ENCODE measurements at places on chromosomes 2 and 18.

DNA sequence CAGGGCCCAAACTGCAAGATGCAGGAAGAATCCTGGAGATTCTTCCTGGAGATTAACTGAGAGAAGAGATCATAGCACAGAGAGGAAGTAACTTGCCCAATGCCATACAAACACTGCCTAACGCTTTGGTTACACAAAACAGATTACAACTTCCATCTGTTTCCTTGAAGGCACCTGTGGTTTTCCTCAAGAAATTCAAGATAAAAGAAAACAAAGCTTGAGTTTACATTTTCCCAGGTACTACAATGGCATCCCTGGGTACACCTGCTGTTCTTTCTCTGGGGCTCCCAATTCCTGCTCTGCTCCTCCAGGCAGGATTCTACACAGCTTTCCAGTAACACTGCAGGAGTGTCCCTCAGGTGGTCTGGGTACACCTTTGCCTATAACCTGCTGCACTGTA lies 781.9 kb upstream of the ID2 start:
- no peak for DNase-seq

GRCh38 chr2:207681431-207681830 lies 30.0 kb upstream of the CCNYL1 start:
- DNase-seq = no peak

- DNase-seq = no peak
Observed at GRCh38 chr2:217806482-217806765, 196.4 kb downstream of the TNS1 start.

GRCh38 chr2:240139666-240140393 lies 628 bp downstream of the OTOS start:
- DNase-seq = no peak

DNA sequence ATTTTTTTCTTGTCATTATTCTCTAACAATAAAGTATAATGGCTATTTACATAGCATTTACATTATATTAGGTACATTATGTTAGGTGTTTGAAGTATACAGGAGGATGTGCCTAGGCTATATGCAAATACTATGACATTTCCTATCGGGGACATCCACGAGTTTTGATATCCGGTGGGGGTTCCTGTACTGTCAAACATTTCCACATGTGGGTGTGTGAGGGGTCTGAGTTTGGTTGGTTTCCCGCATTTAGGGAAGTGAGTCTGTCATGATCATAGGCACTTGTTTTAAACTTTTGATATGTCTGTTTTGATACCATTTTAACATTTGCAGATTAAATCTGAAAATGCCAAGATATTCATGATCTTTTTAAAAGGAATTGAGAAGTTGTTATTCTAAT lies 76.0 kb downstream of the CEP192 start:
- DNase-seq = no peak

- DNase-seq = no peak
Observed at GRCh38 chr2:221422516-221423209, 149.4 kb downstream of the EPHA4 start.

GRCh38 chr2:73997813-73998212 lies 13.1 kb downstream of the TET3 start:
- no peak for DNase-seq

- no peak for DNase-seq
Observed at GRCh38 chr2:24237313-24237712, 62.5 kb downstream of the FAM228A start.

- peak; percentile 79 for DNase-seq
Observed at GRCh38 chr2:105487142-105488069, 88.6 kb upstream of the FHL2 start.

DNA sequence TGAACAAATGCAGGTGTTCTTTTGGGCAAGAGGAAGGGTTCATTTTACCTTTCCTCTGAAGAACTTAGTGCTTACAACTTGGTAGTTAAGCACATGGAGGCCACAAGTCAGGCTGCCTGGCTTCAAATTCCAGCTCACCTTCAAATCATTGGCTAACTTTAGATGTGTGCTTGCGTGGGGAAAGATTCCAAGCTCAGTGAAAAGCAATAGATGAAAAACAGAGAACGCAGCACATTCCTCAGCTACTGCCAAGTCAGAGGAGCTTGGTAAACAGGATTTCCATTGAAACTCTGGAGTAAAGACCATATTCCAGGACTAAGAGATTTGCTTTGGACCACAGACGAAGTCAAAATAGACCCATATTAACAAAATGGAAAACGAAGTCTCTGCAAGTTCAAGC lies 96.3 kb upstream of the ASB18 start:
- no peak for DNase-seq

DNA sequence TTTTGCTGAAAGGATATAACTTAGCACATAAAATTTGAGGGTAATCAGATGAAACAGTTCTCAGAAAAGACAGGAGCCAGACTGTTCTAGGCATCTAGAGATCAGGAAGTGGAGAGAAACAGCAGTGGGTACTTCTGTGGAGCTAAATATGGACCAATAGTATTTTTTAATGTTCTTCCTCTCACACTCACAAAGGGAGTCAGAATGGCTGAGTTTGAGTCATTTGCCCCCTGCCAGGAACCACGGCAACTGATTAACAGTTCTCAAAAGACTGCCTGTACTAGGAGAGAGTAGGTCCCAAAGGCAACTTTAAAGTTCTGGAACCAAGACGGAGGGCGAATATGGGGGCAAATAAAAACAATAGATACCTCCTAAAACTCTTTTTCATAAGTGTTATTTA lies 107.5 kb downstream of the GULP1 start:
- DNase-seq = peak; percentile 44

GRCh38 chr2:233093721-233094120 lies 33.6 kb downstream of the INPP5D start:
- no peak for DNase-seq

- DNase-seq = no peak
Observed at GRCh38 chr2:111022633-111023032, 98.1 kb upstream of the BCL2L11 start.

DNA sequence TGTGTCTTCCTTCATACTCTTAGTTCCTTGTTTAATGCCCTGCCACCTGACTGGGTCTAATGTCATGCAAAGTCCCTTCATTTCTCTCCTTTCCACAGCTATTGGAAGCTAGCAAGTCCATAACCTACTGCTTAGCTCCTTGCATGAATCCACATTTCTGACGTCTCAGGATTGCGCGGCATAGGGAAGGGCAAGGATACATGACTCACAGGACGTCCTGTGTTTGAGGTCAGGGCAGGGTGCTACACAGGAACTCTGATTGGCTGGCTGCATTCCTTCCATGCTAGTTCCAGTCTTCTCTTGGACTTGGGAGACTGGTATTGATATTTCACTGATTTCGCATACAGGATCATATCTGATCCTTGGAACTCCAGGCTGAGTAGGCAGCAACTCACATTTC lies 137.9 kb downstream of the CDH2 start:
- DNase-seq = peak; percentile 27

DNA sequence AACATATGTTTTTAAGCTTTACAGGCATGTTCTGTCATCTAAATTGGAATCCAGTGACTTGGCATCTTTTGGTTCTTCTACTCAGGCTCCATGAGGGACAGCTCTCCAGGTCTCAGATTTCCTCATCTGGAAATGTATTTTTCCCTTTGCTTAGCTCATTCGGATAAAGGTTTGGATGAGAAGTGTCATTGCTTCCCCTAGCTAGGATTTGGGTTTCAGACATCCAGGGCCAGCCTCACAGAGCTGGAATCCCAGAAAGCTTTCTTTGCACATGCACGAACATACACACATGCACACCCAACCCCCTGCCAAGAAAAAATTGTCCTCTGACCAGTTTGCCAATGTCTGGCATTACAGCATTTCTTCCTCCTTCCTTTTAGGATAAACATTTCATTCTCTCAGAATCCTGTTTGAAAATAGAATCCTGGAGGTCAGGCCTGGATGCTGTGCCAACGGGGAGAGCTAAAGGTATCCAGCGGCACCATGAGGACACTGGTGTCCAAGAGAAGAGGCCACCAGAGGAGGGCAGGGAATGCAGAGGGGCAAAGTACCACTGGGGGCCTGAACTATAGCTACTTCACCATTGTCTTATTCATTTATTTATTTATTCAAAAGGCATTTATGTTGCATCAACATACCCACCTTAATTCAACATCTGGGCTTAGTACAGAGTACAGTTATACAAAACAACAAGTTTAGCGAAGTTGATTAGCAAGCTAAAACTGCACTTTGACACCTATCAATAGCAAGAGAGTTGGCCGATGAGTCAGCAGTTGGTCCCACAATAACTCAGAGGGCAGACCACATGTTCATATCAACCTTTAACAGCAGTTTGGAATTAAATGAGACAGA lies 97.9 kb upstream of the ATL2 start:
- no peak for DNase-seq

DNA sequence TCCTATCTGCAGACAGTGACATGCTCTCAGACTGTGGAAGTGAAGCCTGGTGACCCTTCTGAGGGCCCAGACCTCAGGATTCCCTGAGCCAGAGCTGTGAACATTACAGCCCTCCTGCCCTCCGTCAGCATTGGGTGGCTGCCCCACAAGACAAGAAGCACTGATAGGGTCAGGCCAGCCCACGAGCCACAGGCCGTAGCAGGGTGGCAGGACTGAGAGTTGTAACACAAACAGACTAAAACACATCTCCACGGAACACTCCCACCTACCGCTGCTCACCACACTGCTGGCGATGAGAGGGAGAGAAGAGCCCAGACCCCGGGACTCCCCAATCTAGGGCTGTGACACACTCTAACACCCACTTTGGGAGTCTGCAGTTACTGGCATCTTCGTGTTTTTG lies 264.8 kb upstream of the FSIP2 start:
- DNase-seq = no peak

DNA sequence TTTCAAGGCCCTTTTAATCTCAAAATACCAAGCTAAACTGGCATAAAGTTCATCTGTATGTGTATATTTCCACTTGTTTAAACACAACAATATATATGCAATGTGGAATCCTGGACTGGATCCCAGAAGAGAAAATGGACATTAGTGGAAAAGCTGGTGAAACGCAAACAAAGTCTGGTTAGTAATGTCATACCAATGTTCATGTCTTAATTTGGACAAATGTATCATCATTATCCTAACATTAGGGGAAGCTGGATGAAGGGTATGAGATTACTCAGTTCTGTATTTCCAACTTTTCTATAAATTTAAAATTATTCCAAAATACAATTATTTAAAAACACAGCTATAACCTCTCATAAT lies 3.8 kb downstream of the SP3 start:
- peak; percentile 21 for DNase-seq

GRCh38 chr2:218418717-218419458 lies at the start of gene VIL1:
TSS of gene VIL1 (plus strand) at chr2:218419123. CDS start at chr2:218423779, 4,656 bp downstream.
- DNase-seq = no peak

DNA sequence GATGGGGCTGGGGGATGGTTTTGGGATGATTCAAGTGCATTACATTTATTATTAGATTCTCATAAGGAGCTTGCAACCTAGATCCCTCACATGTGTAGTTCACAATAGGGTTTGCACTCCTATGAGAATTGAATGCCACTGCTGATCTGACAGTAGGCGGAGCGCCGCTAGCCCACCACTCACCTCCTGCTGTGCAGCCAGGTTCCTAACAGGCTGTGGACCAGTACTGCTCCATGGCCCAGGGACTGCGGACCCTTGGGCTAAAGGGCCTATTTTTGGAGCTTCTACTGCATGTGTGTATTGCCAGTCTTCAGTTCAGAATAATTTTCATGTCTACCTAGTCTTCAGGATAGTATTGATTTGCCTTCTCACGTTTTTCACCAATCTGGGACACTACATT lies 165.3 kb upstream of the TWIST2 start:
- no peak for DNase-seq

GRCh38 chr2:214193943-214194342 lies 216.9 kb upstream of the VWC2L start:
- peak; percentile 79 for DNase-seq

DNA sequence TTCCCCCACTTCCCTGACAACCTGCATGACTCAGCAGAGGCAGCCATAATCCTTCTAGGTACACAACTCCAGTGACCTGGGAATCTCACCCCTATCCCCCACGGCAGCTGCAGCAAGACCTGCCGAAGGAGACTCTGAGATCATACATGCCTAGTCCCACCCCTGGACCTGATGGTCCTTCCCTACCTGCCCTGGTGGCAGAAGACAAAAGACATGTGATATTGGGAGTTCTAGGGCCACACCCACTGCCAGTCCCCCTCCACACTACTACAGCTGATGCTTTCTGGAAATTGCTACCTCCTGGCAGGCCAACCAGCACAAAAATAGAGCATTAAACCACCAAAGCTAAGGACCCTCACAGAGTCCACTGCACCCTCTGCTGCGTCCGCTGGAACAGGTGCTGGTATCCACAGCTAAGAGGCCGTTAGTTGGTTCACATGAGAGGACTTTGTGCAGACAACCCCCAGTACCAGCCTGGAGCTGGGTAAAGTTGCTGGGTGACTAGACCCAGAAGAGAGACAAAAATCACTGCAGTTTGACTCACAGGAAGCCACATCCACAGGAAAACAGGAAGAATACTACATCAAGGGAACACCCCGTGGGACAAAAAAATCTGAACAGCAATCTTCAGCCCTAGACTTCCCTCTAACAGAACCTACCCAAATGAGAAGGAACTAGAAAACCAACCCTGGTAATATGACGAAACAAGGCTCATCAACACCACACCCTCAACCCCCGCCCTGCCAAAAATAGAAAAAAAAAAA lies 12.5 kb downstream of the MARCO start:
- no peak for DNase-seq

- no peak for DNase-seq
Observed at GRCh38 chr2:219280651-219281050, 1.5 kb downstream of the DNAJB2 start.

DNA sequence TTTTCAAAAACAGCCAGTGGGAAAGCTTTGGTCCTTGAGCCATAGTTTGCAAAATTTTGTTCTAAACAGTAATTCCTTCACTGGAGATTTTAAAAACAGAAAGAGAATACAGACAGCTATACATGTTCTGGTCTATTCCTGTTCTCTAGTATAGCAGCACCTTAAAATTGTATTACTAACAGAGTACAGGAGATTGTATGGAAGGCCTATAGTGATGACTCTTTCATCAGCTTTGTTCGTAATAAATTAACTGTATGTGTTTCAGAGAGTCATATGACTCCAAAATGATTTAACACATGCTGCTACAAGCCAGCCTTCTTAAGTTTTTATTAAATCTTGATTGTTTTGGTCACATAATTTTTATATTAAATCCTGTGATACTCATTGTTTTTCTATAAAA lies 1124.6 kb upstream of the FAM98A start:
- DNase-seq = no peak
